Naive thymus-derived CD8-positive, alpha-beta T cell (primary cell): ENCODE measurements at places on chromosomes 1 and 21.

DNA sequence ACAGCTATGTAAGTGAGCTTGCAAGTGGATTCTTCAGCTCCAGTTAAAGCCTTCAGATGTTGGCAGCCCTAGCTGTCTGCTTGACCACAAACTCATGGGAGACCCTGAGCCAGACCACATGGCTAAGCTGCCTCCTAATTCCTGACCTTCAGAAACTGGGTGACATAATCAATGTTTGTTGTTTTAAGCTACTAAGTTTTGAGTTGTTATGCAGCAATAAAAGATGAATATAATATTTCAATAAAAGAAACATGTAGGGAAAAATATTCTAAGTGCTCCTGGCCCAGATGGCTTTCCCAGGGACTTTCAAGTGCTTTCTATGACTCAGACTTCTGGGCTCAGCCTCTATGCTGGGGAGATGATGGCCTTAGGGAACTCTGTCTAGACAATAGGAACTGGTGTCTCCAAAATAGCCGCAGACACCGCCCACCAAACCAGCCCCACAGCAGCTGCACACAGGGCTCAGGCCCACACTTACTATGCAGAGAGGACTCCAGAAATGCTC is 20.3 kb upstream of the AZIN2 start:
- no peak for DNase-seq

- no peak for DNase-seq
These were observed 3.9 kb upstream of the MEF2D start for GRCh38 chr1:156504438-156504813.

GRCh38 chr1:40224040-40224439 is 23.7 kb upstream of the TMCO2 start:
- no peak for DNase-seq

GRCh38 chr1:42551180-42551579 is 88.1 kb downstream of the CCDC30 start:
- DNase-seq, result no peak

GRCh38 chr1:183632114-183632513 is 3.5 kb downstream of the ARPC5 start:
- no peak for DNase-seq

DNA sequence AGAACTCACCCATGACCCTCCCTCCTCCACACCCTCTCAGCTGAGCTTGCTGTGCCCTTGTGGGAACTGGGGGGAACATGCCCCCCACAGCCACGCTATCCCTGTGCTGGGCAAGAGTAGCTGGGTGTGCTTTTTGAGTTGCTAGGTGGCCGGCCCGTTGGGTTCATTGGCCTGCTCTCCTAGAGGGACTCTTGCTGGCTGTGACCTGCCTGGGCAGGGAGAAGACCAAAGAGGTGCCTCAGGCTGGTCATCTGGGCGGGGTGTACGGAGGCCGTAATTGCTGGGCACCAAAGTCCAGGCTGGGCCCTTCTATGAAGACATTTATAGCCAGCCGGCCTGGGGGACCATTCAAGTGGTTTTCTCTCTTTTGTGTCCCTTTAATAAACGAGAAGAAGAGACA is 138.3 kb upstream of the ZBTB40 start:
- no peak for DNase-seq

GRCh38 chr1:20184997-20185833 is 681 bp upstream of the UBXN10 start:
- DNase-seq, result peak; percentile 42

- no peak for DNase-seq
These were observed 3.7 kb upstream of the MROH9 start for GRCh38 chr1:170931650-170932049.

DNA sequence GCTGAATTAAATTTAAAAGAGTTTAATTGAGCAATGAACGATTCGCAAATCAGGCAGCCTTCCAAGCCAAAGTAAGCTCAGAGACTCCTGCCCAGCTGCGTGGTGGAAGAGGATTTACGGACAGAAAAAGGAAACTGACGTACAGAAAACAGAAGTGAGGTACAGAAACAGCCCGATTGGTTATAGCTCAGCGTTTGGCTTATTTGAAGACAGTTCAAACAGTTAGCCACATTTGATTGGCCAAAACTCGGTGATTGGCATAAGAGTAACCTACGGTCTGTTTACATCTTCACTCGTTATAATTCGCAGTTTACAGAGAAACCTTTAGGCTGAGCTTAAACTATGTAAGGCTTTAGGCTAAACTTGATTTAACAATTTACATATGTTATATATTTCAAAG is 46.9 kb downstream of the CR1L start:
- no peak for DNase-seq

GRCh38 chr1:35615440-35615839 is 25.9 kb downstream of the PSMB2 start:
- DNase-seq, result no peak

- DNase-seq, result no peak
These were observed 7.4 kb downstream of the H3-3A start for GRCh38 chr1:226069811-226070489.

GRCh38 chr1:64440183-64440826 is 29.6 kb upstream of the CACHD1 start:
- DNase-seq, result no peak

DNA sequence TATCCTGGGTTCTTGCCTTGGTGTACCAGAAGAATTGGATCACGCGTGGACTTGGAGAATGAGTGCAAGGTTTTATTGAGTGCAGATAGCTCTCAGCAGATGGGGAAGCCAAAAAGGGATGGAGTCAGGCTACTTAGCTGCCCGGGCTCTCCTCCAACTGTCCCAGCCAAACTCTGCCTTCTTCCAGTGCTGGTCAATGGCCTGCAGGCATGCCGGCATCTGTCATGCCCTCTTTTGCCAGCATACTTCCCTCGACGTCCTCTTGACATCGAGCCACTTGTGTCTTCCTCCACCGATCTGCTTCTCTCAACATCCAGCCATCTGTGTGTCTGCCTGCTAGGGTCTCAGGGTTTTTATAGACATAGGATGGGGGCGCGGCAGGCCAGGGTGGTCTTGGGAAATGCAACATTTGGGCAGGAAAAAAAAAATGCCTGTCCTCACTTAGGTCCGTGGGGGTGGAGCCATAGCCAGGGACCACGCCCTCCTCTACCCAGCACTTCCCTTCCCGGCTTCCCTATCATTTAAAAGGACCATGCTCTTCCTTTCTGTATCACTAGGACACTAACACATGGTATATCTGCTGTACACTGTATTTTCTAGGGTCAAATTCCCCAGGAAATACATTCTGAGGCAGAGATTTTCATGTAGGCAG is 47.0 kb upstream of the BCAR3 start:
- no peak for DNase-seq

DNA sequence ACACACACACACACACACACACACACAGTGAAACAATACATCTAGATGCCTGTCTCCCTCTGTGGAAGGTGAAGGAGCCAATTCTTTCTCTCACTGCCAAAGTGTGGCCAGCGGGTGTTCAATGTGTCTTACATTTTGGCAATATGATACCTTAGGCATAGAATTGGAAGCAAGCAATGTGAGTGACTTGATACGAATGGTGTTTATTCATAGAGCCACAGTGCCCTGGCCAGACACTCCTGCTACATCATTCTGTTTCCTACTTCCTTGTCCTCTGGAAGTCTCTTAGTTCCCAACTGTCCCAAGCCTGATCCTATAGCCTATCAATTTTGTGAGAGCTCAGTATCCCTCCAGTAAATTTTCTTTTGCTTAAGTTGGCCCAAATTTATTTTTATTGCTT is 170.0 kb upstream of the L1TD1 start:
- DNase-seq, result no peak

DNA sequence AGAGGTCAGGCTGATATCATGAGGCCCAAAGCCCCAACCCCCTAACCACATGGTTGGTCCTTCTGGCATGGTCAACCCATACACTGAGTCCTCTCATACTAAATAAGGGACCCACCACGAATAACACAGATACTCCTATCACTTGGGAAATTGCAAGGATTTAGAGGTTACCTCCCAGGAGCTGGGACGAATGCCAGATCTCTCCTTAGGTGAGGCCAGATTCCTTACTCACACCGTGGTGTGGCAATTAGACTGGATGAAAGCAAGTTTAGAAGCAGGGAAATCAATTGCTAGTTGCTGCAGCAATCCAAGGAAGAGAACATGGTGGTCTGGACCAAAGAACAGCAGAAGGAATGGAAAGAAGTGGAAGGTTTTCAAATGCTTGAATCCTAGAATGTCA is 60.1 kb downstream of the IER5 start:
- DNase-seq, result no peak
